ENCODE measurements at places on chromosomes 7 and 10.

DNA sequence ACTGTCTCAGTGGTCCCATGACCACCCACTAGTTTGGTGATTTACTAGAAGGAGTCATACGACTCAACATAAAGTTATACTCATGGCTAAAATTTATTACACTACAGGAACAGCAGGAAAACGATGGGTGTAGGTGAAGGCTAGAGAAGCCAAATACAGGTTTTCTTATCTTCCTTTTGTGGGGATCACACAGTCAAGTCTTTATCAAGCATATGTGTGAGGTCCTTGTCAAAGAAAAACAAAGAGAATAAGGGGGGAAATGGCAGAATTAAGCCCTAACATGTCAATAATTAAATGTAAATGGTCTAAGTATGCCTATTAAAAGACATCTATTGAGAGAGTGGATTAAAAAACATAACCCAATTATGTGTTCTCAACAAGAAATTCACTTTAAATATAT lies 47.8 kb upstream of the UBN2 start:
- no peak for DNase-seq

GRCh38 chr10:90741926-90742565 lies 115.8 kb downstream of the HTR7 start:
- DNase-seq, result no peak

- no peak for DNase-seq
Measured at GRCh38 chr10:32125023-32125422, 68.8 kb upstream of the KIF5B start.

DNA sequence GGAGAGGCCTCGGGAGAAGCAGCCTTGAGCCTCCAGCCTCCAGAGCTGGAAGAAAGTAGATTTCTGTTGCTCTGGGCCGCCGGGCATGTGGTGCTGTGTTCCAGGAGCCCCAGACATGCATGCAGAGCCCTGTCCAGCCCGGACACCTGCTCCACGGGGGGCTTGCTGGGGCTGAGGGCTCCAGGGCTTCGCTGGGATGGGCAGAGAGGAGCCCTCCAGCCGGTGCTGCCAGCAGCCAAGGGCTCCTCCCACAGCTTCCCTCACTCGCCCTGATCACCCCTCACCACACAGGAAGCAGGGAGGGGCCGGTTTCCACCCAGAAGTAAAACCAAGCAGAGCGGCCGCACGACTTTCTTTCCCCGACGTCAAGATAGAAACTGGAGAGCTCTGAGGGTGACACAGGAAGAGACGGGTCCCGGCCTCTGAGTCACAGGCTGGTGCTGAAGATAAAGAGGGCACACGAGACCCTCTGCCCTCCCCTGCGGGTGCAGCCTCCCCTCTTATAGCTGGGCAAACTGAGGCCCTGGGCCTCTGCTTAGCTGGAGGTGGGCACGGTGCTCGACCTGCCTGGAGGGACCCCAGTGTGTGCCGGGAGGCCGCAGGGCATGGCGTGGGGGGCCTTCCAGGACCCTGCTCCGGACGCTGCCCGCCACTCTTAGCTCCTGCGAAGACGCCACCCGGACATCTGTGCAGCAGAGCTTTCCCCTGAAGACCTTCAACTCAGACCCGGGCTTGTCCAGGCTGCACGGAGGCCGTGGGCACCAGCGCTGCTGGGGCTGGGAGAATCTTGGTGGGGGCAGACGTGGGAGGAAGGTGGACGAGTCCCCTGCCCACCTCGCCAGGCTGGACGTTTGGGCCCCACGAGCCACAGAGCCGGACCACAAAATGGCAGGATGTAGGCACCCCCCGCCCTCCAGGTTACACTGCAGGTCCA lies 31.1 kb downstream of the ADAP1 start:
- no peak for DNase-seq

- DNase-seq, result no peak
Measured at GRCh38 chr10:117442521-117442920, 67.3 kb upstream of the PDZD8 start.

DNA sequence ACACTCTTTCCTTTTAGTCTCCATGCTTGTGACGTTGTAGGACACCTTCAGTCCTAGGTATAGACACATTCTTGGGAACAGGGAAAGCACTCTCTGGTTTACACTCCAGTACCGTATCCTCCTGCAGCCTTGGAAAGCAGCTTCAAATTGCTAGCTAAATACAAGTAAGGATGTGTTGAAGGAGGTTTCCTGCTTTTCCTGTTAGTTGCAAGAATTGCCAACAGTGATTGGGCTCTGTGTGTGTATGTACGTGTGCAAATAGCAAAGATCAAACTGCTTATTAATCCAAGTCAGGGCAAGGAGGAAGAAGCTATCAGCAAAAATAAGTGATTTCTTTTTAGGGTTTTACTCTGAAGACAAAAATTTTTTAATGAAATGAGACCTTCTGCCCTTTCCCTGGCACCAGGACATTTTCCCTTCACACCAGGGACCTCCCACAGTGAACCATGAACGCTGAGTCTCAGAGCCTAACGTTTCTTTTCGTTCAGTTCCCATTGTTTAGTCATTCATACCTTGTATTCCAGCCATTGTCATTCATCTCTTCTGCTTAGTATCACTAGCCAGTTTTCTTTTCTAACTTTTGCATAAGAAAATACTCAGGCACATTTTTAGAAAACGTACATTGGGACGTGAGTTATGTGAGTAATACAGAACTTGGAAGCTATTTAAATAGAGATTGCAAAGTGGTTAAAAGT lies 36.9 kb upstream of the AUTS2 start:
- DNase-seq, result no peak

- no peak for DNase-seq
Measured at GRCh38 chr7:66642186-66642585, 13.5 kb downstream of the KCTD7 start.

DNA sequence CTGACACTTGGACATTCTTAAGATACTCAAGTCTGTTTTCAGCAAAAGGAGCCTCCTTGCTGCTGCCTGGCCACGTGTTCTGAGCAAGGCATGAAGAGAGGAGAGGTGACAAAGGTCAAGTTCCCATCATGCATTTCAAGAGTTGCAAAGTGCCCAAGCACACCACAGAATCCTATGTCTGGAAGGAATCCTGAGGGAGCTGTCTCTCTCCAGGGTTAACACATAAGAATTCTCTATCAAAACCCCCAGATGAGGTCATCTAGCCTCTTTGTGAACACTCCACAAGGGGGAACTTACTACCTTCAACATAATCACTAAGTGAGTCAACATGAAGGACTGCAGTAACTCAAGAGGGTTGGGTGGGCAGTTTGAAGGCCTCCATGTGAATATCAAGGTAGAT lies 155.5 kb downstream of the RNF216 start:
- DNase-seq, result no peak

- DNase-seq, result peak; percentile 21
Measured at GRCh38 chr10:23314835-23315239, 29.8 kb downstream of the C10orf67 start.

- no peak for DNase-seq
Measured at GRCh38 chr7:69775231-69775771, 177.0 kb downstream of the AUTS2 start.

DNA sequence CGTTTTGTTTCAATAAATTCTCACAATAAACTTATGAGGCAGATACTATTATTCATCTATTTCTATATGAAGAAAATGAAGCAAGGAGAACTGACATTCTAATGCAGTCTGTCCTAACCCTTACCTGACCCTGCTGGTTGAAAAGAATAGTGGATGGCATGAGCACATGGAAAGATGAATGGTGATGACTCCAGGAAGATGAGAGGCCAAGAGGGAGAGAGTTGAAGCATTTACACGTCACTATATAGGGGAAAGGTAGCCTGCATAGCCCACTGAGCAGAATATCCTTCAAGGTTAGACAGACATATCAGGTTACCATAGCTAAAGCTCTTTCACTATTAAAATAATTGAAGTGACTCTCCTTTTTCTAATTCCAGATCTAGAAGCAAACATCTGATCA lies 163.9 kb upstream of the CDK1 start:
- DNase-seq, result no peak

DNA sequence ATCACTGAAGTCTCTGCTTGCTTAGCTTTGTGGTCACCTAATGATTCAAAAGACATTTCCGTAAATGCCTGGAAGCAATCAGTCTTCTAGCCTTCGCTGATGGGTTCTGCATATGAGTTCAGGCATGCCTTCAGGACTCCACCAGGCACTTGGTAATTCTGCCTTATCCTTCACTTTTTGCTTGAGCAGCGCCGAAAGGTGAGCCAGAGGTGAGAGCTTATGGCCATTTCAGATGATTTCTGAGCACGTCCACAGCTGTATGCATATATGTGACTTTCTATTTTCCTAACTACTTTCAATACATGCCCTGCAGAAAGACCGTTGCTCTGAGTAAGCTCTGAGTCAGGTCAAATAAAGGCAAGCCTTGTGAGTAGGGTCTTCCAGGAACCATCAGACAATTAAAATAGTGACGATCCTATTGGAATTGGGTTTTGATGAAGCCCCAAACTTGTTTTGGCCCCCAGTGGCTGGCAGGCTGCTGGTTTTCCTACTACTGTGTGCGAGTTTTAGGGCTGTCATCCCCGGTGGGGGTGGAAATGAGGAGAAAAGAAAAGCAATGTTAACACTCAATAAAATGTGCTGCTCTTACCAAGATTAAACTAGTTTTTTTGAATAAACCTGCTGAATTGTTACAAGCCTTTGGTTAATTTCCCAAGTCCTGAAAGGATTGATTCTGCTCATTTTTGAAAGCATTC lies 154.4 kb upstream of the AKR1E2 start:
- no peak for DNase-seq

GRCh38 chr7:157192861-157193260 lies 54.1 kb downstream of the UBE3C start:
- no peak for DNase-seq

DNA sequence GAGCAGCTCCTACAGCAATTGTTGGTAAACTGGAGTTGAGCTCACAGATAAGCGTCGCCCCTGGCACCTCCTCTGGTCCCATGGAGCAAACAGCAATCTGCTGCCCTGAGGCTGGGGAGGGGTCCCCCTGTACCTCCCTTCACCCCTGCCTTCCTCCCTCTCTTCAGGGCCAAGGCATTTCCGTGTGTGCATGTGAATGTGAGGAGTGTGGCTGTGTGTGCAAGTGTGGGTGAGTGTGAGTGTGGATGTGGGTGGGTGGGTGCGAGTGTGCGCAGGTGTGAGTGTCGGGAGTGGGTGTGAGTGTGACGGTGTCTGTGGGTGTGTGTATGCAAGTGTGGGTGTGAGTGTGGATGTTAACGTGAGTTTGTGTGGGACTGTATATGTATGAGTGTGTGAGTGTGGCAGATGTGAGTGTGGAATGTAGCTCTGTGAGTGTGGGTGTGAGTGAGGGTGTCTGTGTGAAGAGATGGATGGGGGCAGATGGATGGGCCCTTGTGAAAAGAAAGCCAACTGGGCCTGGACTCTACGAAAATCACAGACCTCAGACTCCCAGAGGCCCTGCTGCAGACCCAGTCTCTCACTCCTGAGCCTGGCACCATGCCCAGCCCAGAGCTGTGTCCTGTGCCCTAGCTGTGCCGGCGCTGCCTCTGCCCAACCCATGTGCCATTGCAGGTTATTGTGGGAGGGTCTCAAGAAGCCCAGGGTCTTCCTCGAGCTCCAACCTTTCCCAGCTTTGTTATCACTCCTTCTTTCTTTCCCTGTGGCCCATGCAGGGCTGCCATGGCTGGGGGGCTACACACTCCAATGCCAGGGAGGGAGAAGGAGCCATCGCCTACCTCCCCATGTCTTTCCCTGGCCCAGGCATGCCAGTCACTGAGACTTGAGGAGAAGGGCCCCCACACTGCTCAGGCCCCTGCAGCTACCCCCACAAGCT lies 73.9 kb downstream of the GRID1 start:
- no peak for DNase-seq

GRCh38 chr7:116176226-116176625 lies 34.1 kb upstream of the TES start:
- no peak for DNase-seq

DNA sequence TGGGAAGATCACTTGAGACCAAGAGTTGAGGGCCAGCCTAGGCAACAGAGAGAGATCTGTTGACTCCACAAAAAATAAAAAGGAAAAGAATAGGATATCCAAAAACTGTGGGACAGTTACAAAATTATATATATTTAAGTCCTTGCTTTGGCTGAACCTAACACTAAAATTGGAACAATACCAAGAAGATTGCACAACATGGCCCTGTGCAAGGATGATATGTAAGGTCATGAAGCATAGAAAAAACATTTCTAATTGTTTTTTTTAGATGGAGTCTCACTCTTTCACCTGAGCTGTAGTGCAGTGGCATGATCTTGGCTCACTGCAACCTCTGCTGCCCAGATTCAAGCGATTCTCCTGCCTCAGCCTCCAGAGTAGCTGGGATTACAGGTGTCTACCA lies 139.0 kb downstream of the TPST1 start:
- DNase-seq, result no peak

DNA sequence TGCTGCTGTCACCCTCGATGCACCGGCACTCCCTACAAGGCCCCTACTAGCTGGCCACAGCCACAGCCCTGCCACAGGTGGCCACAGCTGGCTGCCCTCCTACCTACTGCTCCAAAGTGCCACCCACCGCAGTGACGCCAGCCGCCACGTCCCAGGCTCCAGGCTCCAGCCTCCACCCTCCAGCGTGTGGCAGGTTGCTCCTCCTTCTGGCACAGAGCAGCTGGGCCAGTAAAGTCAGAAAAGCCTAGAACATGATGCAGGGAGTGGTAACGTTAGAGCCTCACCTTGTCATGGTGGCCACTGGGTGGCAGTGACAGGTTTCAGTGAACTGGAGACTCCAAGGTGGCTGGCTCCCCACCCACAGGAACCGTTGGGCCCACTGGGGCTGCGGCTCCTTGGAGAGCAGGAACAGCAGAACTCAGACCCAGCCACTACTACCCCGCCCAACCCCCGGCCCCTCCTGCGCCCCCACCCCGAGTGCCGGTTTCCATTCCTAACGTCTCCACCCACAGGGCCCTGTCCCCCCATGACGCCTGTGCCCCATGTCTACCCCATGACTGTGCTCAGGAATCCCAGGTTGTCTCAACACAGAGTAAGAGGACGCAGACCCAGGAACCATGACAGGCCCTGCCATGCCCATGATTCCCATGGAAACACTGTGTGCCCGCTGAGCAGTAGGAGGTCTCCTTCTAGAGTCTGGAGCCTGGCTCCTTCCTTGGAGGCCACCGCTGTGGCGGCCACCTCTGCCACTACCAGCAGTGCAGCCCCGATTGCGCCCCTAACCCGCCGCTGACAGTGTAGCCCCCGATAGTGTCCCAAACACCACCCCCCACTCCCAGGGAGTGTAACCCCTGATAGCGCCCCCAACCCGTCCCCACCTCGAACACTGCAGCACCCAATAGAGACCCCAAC lies 52.3 kb upstream of the ZNF33B start:
- no peak for DNase-seq

Data from DMS79 treated with DMSO at 0.1 percent for 48 hours (cell line).